ENCODE measurements at places on chromosomes 5 and 9.

DNA sequence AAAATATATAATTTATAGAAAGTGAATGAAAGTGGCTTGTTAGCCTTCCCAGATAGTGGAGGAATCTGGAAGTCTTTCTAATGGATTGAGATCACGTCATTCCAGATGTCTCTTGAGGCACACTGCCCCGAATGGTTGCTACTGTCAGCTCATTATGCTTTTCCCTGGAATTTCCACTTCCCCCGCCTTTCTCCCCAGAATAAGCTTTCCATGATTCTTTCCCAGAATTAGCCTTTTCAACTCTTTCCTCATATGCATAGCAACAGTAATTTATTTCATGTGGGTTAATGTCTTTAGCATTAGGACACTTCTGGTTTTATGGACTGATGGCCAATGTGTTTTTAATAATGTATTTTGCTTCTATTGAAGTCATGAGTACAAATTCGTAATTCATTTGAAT is 81.5 kb downstream of the PALM2AKAP2 start:
- DNase-seq, result peak; percentile 80

- no peak for DNase-seq
Observed at GRCh38 chr5:2387634-2388325, 363.7 kb downstream of the IRX2 start.

- DNase-seq, result no peak
Observed at GRCh38 chr5:132840896-132841295, 10.4 kb upstream of the SHROOM1 start.

DNA sequence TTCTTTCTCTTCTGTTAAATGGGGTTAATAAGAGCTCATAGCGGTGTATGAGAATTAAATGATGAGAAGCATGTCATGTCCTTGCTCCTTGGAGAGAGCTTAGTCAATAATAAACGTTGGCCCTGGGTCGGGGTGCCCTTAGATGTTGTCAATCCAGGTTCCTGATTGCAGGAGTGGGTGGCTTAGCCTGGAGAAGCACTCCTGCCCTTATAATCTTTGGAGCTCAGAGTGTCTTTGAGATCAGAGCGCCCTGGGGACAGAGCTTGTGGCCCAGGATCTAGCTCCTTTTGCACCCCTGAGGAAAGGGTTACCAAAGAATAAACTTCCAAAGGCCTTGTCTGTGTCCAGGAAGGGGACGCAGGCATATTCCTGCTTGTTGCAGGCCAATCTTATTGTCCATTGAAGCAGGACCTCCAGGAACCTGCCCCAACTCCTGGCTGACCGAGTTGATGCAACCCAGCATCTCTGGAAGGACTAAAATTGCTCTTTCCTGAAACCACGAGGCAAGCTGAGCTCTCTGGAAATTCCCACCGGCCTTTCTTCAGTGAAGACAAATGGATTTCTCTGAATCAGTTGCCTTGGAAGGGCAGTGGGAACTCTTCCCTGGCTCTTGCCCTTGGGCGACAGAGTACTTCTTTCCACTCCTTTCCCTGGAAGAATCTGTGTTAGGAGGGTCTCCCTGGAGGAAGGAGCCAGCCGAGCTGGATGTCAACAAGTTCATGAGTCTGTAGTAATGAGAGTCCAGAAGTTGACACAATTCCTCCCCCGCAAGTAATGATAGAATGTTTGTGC is 6.4 kb upstream of the AMBP start:
- no peak for DNase-seq

DNA sequence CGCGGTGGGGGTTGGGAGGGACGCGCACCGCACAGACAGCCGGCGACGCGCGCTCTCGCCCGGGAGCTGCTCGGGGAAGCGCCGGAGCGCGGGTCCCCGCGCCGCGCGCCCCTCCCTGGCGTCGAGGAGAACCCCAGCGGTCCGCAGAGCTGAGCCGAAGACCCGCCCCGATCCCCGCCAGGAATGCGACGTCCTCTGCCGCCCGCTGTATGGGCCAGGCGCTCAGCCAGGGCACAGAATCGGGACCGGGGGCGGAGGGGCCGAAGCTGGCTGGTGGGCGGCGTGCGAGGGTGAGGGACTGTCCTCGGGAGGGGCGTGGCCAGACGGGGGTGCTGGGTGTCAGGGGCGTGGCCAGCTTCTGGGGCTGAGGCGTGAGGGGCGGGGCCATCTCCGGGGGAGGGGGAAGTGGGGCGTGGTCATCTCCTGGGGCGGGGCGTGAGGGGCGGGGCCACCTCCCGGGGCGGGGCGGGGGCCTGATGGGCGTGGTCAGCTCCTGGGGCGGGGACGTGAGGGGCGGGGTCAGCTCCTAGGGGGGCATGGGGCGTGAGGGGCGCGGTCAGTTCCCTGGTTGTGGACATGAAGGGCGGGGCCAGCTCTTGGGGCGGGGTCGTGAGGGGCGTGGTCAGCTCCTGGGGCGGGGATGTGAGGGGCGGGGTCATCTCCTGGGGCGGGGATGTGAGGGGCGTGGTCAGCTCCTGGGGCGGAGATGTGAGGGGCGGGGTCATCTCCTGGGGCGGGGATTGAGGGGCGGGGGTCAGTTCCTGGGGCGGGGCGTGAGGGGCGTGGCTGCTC is 965 bp downstream of the PTGDS start:
- peak; percentile 98 for DNase-seq

GRCh38 chr9:87533271-87533670 is 35.6 kb downstream of the DAPK1 start:
- DNase-seq, result no peak

- DNase-seq, result no peak
Observed at GRCh38 chr5:76495870-76496269, 92.8 kb downstream of the IQGAP2 start.

DNA sequence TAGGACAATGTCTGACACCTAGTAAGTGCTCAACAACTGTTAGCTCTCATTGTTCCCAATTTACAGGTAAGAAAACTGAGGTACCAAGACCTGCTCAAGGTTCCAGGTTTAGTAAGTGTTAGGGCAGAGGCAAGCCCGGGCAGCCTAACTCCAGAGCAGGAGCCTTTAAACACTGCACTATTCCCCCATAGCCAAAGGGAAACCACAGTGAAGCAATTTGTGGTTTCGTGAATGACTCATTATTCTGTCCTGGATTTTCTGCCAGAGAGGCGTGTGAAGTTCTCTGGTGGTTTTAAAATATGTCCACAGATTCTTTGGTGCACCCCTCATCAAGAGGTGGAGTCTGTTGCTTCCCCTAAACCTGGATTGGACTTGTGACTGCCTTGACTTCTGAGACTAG is 1.0 kb upstream of the MCC start:
- DNase-seq, result peak; percentile 90

DNA sequence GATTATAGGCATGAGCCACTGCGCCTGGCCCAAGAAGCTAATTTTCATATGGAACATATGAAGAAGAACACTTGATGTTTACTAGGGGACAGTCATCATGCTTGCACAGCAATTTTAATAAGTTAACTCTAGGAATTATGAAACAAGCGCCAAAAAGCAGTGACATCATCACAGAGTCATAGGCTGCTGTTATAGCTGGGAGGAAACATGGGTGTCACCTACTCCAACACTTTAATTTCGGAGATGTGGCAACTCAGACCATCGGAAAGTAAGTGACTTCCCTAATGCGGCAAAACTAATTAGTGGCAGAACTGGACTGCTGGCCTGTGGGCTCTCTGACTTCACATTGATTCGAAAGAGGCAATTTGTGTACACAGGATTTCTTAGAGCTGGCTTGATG is 38.1 kb upstream of the EQTN start:
- no peak for DNase-seq

DNA sequence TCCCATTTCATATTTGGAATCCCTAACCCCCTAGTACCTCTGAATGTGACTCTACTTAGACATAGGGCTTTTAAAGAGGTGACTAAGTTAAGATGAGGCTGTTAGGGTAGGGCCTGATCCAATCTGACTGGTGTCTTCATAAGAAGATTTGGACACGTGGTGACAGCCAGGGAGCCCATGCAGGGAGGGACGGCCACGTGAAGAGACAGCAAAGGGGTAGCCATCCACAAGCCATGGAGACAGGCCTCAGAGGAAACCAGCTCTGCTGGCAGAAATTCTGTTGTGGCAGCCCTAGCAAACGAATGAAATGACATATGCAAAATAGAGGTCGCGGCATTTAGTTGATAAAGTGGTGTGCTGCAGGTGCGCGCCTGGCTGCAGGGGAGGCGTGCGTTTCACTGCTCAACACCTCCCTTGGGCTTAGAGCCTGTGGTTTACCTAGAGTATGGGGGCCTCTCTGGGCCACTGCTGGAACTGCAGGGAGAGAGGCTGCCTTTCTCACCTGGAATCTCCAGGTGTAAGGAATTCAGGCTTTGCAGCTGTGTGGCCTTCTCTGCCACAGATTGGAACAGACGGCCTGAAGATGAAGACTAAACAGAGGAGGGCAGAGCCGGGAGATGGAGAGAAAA is 7.1 kb upstream of the AFAP1L1 start:
- no peak for DNase-seq

DNA sequence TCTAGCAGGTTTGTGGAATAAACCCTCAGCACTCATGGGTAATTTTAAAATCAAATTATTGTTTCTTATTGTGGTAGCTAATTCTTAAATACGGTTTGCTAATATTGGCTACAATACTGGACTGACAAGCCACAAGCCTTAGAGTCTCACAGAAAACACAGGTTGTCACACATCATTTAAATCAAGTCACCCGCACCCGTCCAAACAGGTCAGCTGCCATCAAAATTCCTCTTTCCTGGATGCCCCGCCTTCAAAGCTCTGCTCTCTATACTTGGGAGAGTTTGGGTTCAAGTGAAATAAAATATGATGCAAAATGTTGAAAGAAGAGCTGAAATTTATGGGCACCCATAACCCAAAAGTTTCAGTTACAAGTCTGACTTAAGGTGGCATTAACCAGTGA is 12.3 kb upstream of the SUSD1 start:
- no peak for DNase-seq

GRCh38 chr5:136190904-136191303 is 2.1 kb downstream of the SMIM32 start:
- peak; percentile 7 for DNase-seq
